Neural progenitor cell (in vitro differentiated cells): ENCODE measurements at places on chromosomes 5 and 9.

DNA sequence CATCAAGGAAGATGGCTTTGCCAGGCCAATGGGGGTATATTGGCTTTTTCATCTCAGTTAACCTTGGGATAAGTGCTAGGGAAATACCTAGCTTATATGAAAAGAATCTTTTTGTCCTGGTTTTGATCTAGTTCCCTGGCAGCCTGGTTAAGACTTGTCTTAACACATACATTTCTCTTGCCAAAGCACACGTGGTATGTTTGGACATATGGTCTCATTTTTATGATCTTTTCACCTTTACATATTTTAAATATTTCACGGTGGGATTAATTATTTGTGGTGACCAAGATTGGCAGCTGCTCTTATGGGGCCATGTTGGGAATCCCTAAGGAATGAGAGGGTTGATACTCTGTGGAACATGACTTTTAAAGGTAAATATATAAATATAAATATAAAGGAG lies 312.5 kb downstream of the NPR3 start:
- DNase-seq, result no peak

- no peak for DNase-seq
Measured at GRCh38 chr9:19876569-19877316, 87.9 kb upstream of the SLC24A2 start.

DNA sequence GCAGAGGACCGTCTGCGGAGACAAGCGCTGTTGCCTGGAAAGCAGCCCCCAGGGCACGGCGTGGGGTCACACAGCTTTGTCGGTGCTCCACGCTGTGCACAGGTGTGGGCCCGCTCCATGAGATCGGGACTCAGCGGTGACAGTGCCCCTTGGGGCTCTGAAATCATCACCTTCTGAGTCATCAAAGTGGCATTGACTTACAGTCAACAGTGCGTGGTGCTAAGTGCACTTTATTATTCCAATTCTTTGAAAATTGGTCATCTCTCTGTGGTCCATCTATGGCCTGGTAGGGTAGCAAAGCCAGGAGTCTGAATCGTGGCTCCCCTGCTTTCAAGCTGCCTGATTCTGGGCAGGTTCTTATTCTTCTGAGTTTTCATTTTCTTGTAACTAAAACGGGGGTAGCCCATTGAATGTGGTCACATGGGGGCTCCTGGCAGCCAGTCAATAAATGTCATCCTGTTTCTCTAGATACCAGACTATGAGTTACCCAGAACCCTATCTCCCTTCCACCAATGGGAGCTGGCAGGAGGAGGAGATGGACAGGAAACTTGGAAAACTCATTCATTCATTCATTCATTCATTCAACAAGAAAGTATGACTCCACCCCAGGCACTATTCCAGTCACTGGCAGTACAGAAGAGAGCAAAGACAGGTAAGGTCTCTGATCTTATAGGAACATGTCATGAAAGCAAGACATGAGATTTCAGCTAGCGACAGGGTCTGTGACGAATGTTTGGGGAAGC lies 20.3 kb upstream of the UNC5A start:
- DNase-seq, result no peak

DNA sequence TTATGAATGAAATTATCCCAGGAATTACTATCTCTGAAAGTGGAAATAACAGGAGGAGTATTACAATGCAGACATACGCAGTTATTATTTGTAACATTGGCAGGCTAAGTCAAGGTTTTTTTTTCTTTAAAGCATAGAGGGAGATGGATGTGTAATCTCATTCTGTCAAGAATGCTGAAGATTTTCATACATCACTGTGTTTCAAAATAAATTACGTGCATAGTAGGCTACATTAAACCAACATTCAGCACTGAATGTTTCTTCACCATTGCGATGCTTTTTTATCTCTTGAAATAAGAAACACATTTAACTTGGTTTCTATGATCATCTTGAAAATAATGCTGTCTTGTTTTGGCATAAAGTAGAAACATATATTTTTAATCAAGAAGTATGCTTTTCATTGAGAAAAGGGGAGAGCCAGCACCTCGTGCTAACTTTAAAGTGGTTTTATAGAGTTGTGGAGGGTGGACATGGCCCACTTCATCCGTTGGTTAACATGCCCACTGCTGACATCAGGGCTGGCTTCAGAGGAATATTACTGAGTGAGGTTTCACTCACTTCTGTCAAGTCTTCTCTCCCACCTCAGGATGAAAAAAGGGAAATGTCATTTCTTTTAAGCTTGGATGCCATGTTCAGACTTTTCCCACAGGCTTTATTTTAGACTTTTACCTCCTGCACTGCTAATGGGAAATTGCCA lies 203.6 kb upstream of the MEF2C start:
- no peak for DNase-seq

DNA sequence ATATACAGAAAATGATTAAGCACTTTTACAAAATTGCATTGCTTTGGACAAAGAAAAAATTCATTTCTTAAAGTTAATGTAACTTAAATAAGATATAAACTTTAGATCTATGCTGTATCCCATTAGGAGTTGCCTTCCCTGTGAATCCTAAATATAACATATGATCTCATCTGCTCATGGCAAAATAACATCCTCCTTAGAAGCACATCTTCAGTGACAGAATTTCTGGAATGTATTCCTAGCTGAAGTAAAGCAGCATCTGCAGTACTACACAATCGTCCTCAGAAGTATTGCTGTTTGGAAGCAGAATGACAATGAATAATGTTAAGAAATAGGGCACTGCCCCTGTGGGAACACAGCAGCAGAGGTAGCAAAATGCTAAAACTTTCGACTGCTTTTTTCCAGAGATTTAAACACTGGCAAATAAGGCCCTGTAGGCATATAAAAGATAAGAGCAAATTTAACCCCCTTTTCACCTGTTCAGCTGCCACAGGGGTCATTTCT lies 571.0 kb downstream of the PTPRD start:
- DNase-seq, result no peak

- DNase-seq, result no peak
Measured at GRCh38 chr9:133664173-133665050, 28.2 kb downstream of the DBH start.

GRCh38 chr5:132054697-132055440 lies 5.6 kb upstream of the IL3 start:
- no peak for DNase-seq

- no peak for DNase-seq
Measured at GRCh38 chr9:71990466-71990865, 69.9 kb downstream of the C9orf57 start.

- no peak for DNase-seq
Measured at GRCh38 chr9:86406366-86406765, 52.2 kb upstream of the TUT7 start.

- DNase-seq, result no peak
Measured at GRCh38 chr9:98594546-98595160, 114.1 kb downstream of the GABBR2 start.

- DNase-seq, result no peak
Measured at GRCh38 chr5:54626407-54626806, 108.8 kb downstream of the SNX18 start.

- no peak for DNase-seq
Measured at GRCh38 chr5:94217745-94218144, 400.7 kb downstream of the KIAA0825 start.

DNA sequence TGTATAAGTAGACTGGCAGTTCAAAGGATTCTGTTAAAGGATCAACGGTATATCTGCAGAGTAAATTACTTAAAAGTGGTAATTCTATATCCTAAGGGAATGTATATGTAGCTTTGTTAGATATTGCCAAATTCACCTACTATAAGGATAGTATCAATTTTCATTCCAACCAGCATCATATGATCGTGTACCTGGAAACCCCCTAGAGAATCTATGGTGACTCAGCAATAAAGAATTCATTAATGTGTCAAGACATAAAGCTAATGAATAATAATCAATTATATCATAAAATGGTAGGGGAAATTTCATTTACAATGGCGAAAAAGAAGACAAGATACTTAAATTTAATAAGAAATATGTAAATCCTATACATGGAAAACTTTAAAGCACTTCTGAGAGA lies 234.1 kb upstream of the ACTBL2 start:
- DNase-seq, result no peak

DNA sequence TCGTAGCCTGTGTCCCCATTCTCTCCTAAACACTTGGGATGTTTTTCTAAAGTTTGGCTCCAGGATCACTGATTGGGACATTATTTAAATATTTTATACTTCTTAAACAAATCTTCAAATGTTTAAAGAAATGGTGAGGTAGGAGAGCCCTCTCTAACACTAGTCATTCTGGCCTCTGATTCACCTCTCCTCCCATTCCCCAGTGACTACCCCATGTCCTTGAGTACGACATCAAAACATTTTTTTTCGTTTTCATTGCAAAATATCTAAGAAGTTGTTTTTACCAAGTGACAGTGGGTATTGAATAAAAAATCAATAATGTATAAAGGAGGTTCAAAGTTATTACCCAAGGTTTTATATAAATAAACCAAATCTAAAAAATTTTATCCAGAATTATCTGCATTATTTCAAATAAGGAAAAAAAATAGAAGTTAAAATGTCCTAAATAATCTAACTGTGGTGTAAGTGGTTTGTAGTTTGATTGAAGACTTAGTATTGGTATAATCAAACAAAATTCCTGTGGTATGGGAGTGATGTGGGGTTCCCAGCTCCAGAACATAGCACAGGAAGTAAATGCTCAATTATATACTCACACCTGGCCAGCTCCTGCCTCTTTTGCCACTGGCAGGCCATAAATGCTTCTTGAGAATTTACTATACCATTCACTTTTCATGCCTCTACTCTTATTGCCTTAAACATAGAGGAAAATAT lies 51.1 kb downstream of the MAST4 start:
- DNase-seq, result no peak

- no peak for DNase-seq
Measured at GRCh38 chr9:93324191-93324834, 127.2 kb upstream of the FAM120A start.

DNA sequence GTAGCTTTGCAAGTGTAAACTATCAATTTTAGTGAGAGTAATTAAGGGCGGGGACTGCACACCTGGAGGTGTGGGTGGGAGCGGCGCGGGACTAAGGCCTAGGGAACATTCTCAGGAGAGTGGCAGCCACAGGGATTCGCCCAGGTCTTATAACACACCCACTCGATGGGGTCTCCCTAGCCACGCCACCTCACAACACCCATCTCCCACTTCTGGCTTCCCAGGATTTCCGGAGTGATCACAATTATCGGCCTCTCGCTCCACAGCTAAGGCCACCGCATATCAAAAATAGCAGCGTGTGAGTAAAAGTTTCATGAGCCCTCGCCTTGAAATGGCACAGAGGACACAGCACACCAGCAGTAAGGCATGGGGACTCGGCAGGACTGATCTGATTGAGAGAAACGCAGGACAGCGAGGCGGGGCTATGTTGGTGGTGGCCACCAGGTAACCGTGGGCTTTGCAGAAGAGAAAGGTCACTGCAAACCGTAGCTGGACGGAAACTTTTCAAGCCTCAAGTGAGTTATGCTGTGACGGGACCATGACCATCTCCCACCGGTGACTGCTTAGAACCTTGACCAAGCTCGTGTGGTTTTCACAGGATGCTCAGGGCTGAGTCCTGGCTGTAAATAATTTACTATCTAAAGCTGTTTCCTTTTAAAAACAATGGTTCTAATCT lies 1.1 kb upstream of the LPAR1 start:
- DNase-seq, result peak; percentile 35

DNA sequence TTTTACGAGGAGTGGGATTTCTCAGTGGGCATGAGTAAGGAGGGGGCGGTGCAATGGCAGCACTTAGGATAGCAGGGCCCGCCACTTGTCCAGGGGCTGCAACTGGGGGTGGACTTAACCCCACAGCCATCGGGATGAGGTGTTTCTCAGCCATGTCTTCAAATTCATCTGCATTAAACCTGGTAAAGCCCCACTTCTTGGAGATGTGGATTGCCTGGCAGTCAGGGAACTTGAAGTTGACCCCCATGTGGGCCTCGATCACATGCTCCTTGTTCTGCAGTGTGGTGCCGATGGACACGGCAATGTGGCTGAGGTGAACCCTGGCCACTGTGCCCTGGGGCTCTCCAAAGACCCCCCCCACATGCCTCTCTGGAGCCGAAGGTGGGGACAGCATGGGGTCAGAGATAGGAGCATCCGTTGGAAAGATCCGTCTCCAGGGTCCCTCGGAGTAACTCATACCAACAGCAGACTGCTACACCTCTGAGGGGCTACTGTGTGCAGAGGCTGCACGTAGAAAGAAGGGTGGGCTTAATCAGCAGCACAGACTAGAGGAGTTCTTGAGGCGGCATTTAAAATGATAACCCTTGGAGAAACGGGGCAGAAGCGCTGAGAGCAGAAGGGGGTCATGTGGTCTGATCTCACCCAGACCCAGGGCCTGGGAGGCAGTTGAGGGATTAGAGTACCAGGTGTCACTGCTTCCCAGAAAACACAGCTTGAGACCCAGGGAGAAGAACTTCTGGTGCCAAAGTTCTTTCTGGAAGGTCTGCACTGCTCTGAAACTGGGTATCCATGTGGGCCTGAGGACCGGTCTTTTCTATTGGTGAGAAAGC lies 141.4 kb downstream of the MTX3 start:
- DNase-seq, result no peak

GRCh38 chr5:154729613-154730012 lies 25.6 kb upstream of the LARP1 start:
- no peak for DNase-seq

- no peak for DNase-seq
Measured at GRCh38 chr5:180820788-180821321, 18.2 kb upstream of the MGAT1 start.

- no peak for DNase-seq
Measured at GRCh38 chr9:111020594-111020993, 17.7 kb downstream of the LPAR1 start.

GRCh38 chr5:157750320-157750719 lies 6.8 kb downstream of the LSM11 start:
- DNase-seq, result no peak

- no peak for DNase-seq
Measured at GRCh38 chr9:131116281-131117120, 8.9 kb upstream of the NUP214 start.

GRCh38 chr5:167160388-167160787 lies 1131.1 kb upstream of the WWC1 start:
- no peak for DNase-seq

- peak; percentile 44 for DNase-seq
Measured at GRCh38 chr9:17116400-17116837, 18.4 kb upstream of the CNTLN start.

DNA sequence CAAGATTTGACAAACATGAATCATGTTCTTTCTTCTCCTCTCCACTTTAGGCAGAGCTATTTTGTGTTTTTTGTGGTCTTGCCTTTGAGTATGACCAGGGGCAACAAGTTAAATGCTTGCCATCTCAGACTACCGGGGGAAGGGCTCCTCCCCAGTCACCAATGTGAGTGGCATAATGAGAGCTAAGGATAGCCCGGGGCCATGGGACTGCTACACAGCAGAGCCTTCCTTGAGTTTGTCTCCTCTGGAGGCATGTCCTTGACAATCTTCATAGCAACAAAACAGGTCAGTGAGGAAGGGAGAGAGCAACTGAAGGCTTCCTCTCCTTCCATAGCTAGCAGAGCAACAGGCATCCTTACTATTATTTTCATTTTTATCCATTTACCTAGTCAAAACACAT lies 299.3 kb downstream of the ENC1 start:
- no peak for DNase-seq

DNA sequence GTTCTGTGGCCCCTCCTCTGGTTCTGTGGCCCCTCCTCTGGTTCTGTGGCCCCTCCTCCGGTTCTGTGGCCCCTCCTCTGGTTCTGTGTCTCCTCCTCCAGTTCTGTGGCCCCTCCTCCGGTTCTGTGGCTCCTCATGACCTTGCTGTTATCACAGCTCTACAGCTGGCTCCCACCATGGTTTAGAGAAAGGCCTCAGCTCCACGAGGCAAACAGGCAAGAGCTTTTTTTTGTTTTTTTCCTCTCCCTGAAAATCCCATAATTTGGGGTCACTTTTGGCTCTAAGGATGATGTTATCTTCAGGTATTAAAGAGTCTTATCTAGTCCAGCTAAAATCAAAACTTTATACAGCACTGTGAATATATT lies 31.8 kb downstream of the C5orf15 start:
- DNase-seq, result no peak

GRCh38 chr5:127571314-127572131 lies 54.1 kb downstream of the PRRC1 start:
- no peak for DNase-seq
